NCI-H446 (cell line): ENCODE measurements at places on chromosomes 2 and 18.

- DNase-seq, result no peak
These were observed 463.7 kb upstream of the FSIP2 start for GRCh38 chr2:185274718-185275484.

DNA sequence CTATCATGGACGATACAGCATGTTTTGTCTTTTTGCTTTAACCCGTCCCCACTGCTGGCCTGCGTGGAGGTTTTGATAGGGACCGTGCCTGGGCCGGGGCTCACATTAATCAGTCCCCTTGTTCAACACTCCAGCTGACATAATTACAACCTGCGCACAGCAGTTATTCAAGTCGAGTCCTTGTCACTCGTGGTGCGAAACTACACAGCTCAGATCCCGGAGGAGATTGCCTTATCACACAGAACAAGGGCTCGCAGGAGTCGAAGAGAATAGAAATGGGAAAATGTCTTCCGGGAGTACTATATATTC, 304.4 kb downstream of the ZNF407 start:
- DNase-seq, result no peak

- no peak for DNase-seq
These were observed 289.4 kb downstream of the ALK start for GRCh38 chr2:29632018-29632417.

GRCh38 chr18:77146249-77147080, 13.9 kb upstream of the MBP start:
- no peak for DNase-seq

- DNase-seq, result no peak
These were observed 181.3 kb upstream of the ZEB2 start for GRCh38 chr2:144701259-144701658.
